Activated T-helper 1 cell treated with anti-CD3 and anti-CD28 coated beads, Interleukin-2, amount 50 U/mL, for 16 hours (primary cell): ENCODE measurements at places on chromosomes 3 and 15.

DNA sequence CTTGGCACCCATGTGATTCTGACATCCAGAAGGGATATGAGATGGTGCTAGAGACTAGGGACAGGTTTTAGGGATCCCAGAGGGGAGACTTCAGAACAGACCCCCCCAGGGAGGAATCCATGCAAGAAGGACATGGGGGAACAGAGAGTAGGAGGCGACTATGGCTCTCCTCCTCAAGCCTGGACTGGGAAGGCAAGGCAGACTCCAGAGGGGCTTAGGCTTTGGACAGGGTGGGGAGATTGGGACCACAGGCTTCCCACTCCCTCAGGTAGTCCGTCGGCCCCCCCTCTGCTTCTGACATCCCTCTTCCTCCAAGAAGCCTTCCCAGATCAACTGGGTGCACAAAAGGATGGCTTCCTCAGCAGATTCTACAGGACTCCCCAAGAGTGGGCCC, 3.0 kb upstream of the VIPR1 start:
- no peak for DNase-seq

DNA sequence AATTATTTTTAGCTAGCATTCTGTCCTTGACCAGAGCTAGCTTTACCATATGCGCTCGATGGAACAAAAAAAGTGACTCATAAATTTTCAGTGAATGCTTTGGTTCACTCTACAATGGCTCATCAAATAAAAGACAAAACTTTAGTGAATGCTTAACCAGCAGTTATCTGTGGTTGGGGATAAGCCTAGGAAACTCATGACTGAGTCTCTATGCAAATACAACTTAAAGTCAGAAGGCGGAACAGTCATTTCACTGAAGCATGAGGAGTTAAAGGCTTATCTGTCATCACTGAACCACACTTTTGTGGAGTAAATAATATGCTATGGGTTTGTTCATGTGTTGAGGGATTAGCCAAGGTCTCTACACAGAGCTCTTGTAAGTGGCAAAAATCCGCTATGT, 308.4 kb downstream of the SQOR start:
- DNase-seq, result no peak

DNA sequence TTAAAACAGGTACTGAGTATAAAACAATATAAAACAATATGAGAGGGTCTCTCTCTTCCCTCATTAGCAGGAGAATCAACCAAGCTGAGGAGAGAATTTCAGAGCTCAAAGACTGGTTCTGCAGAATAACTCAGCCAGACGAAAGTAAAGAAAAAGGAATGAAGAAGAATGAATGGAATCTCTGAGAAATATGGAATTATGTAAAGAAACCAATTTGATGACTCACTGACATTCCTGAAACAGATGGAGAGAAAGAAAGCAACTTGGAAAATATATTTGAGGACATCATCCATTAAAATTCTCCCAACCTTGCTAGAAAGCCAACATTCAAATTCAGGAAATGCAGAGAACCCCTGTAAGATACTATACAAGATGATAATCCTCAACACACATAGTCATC, 630.9 kb downstream of the PYDC2 start:
- no peak for DNase-seq

DNA sequence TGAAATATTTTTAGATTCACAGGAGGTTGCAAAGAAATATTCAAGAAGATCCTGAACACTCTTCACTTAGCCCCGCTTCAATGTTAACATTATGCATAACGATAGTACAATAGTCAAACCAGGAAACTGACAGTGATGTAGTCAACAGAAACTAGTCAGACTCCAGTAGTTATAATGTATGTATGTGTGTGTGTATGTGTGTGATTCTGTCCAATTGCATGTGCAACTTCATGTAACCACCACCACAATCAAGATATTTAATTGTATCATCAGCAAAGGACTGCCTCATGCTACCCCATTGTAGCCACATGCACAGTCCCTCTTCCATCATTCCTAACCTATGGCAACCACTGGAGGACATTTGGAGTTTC, 77.9 kb downstream of the APBA2 start:
- no peak for DNase-seq

DNA sequence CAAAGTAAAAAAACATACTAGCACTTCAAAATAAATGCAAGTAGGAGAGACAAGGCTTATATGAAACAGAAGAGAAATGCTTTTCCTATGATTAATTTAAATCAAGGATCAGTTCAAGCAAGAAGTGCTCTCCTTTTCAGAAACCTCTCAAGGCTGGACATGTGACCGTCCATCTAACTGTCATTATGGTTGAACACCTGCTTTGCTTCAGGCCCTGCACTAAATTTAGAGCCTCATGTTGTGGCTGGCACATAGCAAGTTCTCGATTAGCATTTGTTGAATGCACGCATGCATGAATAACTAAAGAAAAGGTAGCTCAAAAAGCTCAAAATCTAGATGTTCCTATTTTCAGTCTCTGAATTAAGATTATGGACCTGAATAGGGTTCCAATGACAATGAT, 82.0 kb downstream of the SV2B start:
- DNase-seq, result no peak

GRCh38 chr3:56373386-56373785, 94.9 kb downstream of the ERC2 start:
- no peak for DNase-seq

- no peak for DNase-seq
Observed at GRCh38 chr15:66822114-66822513, 120.1 kb downstream of the SMAD6 start.

DNA sequence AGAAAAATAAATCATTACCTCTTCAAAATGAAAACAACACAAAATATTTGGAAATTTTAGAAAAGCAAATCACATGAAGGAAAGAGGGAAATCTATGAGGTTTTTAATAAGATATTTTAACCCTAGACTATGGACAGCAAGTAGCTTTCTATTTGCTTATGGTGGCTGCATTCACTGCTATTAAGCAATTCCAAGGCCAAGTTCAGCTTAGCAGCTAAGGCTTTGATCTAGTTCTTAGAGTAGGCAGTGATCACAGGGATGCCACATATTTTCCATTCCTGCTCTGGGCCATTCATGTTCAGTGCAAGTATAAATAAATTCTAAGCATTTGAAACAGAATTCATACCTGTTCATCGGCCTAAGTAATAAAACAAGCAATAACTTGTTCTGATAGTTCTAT, 235.3 kb downstream of the CDIN1 start:
- no peak for DNase-seq

DNA sequence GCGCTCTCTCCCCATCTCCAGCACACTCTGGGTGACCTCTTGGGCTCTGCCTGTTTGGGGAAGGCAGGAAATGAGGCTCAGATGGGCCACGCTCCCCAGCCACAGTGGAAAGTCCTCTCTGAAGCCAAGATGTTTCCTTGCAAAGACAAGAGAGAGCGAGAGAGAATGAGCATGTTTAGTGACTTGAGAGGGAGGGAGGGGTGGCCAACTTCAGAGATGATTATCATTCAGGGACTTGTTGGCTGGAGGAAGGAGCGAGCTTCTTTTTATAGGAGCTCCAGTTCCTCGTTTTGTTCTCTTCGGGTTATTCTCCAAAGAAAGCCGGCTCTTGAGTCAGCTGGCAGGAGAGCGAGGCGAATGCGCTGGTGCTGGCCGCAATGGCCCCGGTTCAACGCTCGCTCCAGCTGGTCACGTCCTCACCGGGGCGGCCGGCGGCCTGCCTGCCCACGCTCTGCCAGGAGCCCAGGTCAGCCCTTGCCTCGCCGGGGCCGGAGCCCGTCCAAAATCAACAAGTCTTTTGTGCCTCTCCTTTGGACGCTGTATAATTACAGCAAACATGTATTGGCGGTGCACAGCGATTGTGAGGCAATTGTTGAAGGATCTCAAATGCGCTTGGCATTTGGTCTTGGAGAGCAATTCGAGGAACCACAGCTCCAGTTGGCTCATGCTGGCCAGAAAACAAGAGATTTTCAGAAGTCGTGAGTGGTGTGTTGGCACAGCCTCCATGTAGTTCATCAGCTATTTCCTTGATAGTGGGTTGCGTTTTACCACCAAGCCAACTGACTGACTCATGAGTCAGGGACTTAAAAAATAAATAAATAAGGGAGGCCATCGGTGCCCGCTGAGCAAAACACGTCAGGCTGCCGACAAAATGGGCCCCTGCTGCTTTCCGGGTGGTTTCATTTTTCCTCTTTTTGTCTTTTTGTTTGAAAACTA, 288.6 kb downstream of the UACA start:
- no peak for DNase-seq

GRCh38 chr15:70089692-70089971, 8.1 kb downstream of the TLE3 start:
- DNase-seq, result no peak

DNA sequence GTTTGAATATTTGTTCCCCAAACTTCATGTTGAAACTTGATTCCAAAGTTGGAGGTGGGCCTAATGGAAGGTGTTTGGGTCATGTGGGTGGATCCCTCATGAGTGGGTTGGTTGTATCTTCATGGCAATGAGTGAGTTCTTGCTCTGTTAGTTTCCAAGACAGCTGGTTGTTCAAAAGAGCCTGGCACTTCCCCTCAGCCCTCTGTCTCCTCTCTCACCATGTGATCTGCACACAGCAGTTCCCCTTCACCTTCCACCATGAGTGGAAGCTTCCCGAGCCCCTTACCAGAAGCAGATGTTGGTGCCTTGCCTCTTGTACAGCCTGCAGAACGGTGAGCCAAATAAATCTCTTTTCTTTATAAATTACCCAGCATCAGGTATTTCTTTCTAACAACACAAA, 327.1 kb upstream of the SLCO3A1 start:
- no peak for DNase-seq

DNA sequence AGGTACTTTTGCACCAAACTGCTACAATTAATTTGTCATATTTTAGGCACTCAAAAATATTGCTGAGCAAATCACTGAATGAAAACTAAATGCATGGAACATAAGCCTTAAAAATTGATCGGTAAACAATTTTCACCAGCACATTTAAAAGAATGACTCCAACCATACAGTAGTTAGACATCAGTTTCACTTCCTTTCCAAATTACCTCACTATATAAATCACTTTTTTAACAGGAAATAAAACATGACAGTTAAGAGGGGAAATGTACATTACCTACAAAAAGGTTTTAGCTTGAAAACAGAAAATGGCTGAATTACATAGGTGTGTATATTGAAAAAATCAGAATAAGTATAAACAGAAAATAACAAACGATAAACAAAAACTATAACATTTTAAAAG, 108.4 kb downstream of the SERPINI1 start:
- no peak for DNase-seq

- DNase-seq, result no peak
Observed at GRCh38 chr3:124777762-124778470, 47.7 kb downstream of the UMPS start.

- no peak for DNase-seq
Observed at GRCh38 chr15:66655997-66656396, 46.0 kb upstream of the SMAD6 start.

GRCh38 chr15:53256457-53256856, 466.3 kb upstream of the ONECUT1 start:
- no peak for DNase-seq

- DNase-seq, result no peak
Observed at GRCh38 chr3:99970198-99970597, 144.1 kb downstream of the FILIP1L start.

GRCh38 chr15:51750792-51751696, at the start of gene TMOD2:
Gene TMOD2, plus strand, starts transcription at chr15:51751597. Its CDS starts 14,845 bp downstream, at chr15:51766442.
- DNase-seq, result peak; percentile 29

- no peak for DNase-seq
Observed at GRCh38 chr15:33278816-33279612, 31.8 kb upstream of the RYR3 start.

- DNase-seq, result no peak
Observed at GRCh38 chr3:129312021-129312639, 33.5 kb downstream of the HMCES start.

- DNase-seq, result no peak
Observed at GRCh38 chr15:47339800-47340570, 377.3 kb upstream of the SEMA6D start.

GRCh38 chr3:6717026-6717943, 143.6 kb upstream of the GRM7 start:
- DNase-seq, result no peak

DNA sequence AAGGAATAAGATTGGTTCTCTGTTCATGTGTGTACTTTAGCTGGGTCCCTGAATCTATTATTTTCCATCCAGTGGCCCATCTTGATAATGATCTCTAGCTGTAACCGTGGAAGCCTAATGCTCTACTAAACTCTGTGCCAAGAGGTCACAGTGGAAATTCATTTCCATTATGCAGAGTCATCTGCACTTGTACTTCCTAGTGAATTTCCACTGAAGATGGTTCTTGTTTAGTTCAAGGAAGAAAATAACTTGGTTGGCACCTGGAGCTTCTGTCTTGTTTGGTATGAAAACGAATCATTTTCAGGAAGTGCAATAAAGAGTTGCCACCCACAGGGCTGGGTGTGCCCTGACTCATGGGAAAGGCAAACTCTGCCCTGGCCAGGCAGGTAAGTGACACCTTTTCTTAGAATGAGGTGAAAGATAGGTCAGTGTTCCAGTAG, 10.3 kb downstream of the LPP start:
- DNase-seq, result no peak

DNA sequence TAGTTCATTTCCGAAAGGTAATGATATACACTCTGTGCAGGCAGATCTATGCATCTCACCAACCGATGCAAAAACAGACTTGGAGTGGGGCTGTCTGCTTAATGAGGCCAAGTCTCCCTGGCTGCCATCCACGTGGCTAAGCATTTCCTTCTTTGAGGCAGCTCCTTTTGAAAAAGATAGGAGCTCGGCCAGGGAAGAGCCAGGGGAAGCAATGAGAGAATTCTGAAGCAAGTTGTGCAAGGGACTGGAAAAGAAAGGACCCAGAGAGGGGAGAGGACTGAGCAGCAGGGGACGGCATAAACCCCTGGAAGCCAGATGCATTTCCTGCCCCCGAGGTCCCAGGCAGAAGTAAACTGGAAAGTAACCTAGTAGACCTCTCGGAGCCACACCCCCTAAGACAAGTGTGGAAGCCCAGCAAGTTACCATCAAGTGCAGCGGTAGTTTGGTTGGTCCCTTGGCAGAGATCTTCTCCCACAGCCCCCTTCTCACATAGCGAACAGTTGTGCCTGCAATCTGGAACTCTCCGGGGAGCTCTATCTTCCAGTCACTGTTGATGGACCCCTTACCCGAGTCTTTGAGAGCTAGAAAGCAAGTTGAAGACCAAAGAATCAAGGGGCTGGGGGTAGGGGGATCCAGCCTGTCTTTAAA, 288.2 kb downstream of the ADAMTS17 start:
- DNase-seq, result no peak

- no peak for DNase-seq
Observed at GRCh38 chr3:29601861-29602585, 321.2 kb downstream of the RBMS3 start.

DNA sequence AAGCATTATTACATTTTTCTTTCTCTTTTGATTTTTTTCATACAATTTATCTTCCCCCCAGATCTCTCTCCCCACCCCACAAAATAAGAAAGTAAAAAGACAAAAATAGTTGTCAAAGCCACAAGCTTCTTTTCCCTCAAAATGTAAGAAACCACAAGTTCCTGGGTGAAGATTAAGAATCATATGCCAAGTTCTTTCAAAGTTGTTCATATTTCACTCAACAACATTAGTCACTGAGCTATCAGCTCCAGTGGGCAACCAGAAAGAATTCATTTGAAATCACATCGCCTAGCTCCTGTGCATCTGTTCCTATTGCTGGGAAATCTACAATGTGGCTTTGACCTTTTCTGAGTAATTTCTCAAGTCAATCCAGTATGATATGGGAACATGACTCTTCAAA, 681.6 kb upstream of the ARPP21 start:
- DNase-seq, result no peak
